ENCODE measurements at places on chromosomes 16 and 17.

GRCh38 chr16:10972819-10973464 lies 28.6 kb downstream of the CLEC16A start:
- peak; percentile 34 for DNase-seq

DNA sequence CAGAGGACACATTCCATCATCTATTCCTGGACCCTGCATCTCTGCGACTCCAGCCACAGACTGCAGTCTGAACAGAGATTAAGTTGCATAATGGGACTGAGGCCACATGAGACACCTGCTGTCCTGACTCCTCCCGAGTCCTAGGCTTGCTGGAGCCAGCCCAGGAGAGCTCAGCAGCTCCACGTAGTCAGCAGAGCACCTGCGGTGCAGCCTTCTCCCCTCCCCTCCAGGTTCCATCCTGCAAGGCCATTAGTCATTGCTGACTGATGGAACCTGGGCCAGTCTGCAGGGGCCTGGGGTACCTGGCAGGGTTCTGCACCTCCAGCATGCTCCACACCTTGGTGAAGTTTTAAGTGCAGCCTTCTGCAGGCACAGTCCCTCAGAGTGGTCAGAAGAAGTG lies 76.7 kb downstream of the PLD6 start:
- DNase-seq: no peak

GRCh38 chr17:71085238-71086033 lies 916.1 kb downstream of the KCNJ2 start:
- peak; percentile 25 for DNase-seq

- no peak for DNase-seq
Measured at GRCh38 chr17:17467720-17468119, 9.1 kb upstream of the MED9 start.

- DNase-seq: peak; percentile 45
Measured at GRCh38 chr17:78923660-78924453, 1.3 kb downstream of the TIMP2 start.

- no peak for DNase-seq
Measured at GRCh38 chr17:79023180-79023705, 726 bp upstream of the C1QTNF1 start.

- no peak for DNase-seq
Measured at GRCh38 chr17:41992576-41992975, 24.7 kb downstream of the DNAJC7 start.

DNA sequence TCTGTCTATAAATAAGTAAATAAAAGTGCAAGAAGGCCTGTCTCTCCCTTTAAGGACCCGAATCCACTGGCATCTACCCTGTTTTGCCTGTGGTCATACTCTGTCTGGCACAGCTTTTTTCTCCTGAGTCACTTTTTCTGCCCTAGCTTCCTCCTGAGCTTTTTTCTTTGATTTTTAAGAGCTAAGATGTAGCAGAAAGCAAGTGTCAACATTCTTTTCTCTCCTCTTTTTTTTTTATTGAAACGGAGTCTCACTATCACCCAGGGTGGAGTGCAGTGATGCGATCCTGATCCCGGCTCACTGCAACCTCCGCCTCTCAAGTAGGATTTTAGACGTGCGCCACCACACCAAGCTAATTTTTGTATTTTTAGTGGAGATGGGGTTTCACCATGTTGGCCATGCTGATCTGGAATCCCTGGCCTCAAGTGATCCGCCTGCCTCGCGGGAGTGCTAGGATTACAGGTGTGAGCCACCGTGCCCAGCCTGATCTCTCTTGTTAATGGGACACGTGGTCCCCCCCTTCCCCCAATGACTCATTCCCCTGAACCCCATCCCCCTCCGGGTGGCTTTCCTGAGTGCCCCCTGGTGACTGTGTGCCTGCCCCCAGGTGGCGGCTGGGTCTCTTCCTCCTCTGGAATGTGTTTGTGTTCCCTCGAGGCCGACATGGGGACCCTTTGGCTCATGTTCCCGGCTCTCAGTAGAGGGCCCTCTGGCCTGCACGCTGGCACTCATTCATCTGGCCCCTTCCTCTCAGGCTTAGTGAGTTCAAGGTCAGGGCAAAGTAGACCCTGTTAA lies 14.2 kb downstream of the C16orf90 start:
- no peak for DNase-seq

GRCh38 chr16:756428-756827 lies 4.1 kb upstream of the MSLN start:
- DNase-seq: no peak

- DNase-seq: no peak
Measured at GRCh38 chr17:8506145-8506544, 70.5 kb downstream of the NDEL1 start.

DNA sequence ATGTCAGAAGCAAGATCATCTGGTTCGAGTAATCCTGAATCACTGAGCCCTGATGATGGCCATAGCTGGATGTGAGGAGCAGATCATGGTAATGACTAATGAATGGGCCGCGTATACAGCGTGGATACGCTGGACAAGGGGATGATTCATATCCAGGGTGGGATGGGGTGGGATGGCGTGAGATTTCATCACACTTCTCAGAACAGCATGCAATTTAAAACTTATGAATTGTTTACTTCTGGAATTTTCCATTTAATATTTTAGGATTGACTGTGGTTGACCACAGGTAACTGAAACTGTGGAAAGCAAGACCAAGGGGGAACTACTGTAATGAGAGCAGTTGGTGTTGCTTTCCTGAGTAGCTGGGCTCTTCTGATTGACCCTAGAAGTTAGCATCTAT lies 225.5 kb downstream of the STX8 start:
- no peak for DNase-seq

DNA sequence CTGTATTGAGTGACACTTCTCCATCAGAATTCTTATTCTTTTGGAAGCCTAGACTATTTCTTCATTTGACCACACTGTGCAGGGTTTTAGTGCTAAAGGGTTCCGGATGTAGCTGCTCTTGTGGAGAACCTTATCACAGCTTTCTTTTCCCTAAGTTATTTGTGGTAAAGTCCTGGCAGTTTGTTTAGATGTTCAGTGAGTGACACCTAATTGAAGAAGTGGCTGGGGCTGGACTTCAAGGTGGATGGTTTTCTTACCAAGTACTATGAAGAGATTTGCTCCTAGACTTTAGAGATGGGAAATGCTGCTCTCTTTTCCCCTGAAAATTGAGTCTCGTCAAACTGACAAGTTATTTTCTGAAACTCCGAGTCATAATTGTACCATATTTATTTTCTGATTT lies 144.0 kb upstream of the TBX2 start:
- DNase-seq: no peak

GRCh38 chr17:49882434-49882833 lies 34.6 kb upstream of the TAC4 start:
- no peak for DNase-seq

GRCh38 chr17:43655693-43656255 lies 5.9 kb downstream of the MEOX1 start:
- peak; percentile 62 for DNase-seq

GRCh38 chr17:81843713-81844326 lies 9.0 kb upstream of the PPP1R27 start:
- no peak for DNase-seq
